ENCODE measurements at places on chromosomes 7 and 10.

- DNase-seq: no peak
Measured at GRCh38 chr10:86327954-86328725, 38.5 kb downstream of the GRID1 start.

- DNase-seq: no peak
Measured at GRCh38 chr7:52735656-52736055, 299.8 kb upstream of the POM121L12 start.

GRCh38 chr7:92926697-92927044 is 90.3 kb upstream of the CDK6 start:
- no peak for DNase-seq

DNA sequence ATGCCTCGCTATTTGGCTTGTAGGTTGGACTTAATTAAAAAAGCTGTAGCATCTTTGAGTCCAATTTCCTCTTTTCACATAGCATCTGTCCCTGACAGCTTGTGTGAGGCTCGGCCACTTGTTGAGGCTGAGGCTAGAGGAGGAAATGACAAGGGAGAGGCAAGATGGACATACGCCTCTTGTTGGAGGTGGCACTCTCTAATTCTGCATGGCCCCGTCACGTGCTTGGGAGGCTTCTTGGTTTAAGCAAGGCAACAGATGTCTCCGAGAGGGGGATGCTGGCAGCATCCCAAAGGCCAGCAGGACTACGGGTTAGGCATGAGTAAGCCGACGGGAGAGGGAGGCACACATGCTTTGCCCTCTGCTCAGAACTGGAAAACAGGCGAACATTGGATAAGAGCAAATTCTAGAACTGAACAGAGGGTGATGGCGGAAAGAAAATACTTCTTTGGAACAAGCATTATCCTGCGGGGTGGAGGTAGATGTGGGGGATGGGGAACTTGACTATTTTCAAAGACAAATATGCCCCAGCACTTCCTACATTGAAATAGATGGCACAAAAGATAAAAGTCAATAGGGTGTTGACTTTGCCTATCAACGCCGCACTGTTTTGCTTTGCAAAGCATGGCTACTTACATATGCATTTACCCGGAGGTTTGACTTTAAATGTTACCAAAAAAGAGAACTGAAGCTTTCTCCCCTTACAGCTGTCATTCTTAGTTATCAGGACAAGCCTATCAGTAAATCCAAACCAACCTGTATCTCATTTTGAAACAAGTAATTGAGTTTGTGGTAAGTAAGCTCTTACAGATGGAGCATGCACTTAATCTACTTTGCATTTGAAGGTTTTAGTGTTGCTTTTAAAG is 94.8 kb downstream of the CHN2 start:
- no peak for DNase-seq

Measured in stimulated activated CD4-positive, alpha-beta T cell treated with anti-CD3 and anti-CD28 coated beads, Interleukin-15, amount 100 ng/mL, for 1 hour (primary cell).